ENCODE measurements at places on chromosomes 4 and X.
A peak's percentile ranks its signal among the peaks of the same experiment; 100 is the strongest.

DNA sequence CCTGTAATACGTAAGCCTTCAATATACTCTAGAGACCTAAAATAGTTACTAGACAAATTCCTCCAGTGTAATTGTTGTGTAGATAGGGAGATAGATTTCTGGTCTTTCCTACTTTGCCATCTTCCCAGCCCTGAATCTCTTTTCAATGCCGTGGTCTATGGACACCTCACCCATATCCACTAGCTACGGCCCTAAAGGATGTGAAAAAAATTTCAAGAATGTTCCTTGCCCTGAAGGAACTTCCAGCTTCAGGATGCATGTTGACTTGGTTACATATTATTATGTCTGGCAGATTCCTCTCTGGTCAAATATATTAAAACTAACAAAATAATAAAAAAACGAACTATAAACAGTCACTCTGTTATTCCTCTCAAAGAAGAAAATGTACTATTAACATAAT lies 52.4 kb upstream of the TSPAN5 start:
- DNase-seq: no peak

- DNase-seq: no peak
Observed at GRCh38 chrX:110699109-110699508, 96.5 kb downstream of the CHRDL1 start.

- DNase-seq: no peak
Observed at GRCh38 chr4:5738061-5738460, 27.1 kb downstream of the EVC start.

DNA sequence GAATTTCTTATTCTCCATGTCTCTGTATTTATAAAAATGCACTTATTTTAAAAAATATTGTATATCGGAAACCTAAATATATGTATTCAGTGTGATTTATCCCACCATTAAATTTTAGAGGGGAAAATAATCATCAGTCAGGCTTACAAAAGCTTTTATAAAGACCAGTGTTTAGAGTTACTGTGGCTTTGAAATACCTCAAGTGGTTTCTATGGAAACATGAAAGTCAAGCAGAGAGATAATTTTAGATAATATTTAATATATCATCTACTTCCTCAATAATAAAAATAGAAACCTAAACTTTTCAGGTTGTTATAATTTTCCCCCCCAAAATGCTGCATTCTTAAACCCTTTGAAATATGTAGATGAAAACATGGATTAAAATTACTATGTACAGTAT lies 332.9 kb upstream of the PITX2 start:
- no peak for DNase-seq

- no peak for DNase-seq
Observed at GRCh38 chr4:114423582-114423981, 175.0 kb upstream of the UGT8 start.

DNA sequence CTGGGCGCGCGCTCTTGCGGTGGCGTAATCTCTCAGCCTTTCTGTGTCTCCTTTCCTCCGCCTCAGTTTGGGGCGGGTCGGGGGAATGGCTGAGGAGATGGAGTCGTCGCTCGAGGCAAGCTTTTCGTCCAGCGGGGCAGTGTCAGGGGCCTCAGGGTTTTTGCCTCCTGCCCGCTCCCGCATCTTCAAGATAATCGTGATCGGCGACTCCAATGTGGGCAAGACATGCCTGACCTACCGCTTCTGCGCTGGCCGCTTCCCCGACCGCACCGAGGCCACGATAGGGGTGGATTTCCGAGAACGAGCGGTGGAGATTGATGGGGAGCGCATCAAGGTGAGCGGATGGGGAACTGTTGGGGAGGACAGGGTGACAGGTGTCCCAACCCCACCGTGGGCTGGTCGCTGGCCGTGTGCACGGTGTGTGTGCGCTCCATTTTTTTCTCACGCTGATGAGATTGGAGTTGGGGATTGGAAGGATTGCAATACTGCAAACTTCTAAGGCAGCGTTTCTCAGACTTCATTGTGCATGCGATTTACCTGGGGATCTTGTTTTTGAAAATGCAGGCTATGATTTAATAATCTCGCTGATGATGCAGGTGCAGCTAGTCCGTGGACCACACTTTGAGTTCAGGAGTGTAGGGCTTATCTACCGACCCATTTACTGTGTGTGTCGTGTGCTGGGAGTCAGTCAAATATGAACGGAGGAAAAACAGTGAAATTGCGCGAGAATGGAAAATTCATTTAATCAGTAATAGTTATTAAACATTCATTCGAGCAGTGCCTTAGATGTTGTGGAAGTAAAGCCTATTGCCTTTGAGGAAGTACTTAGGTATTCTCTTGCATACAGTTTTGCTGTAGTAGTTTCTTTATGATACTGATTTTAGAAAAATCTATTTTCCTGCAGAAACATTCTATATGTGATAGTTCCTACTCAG lies at the start of gene RAB33B:
RAB33B (plus strand) TSS at position 11 of the 935 bp plus-strand sequence; CDS start at position 86, 75 bp downstream.
- DNase-seq: no peak

DNA sequence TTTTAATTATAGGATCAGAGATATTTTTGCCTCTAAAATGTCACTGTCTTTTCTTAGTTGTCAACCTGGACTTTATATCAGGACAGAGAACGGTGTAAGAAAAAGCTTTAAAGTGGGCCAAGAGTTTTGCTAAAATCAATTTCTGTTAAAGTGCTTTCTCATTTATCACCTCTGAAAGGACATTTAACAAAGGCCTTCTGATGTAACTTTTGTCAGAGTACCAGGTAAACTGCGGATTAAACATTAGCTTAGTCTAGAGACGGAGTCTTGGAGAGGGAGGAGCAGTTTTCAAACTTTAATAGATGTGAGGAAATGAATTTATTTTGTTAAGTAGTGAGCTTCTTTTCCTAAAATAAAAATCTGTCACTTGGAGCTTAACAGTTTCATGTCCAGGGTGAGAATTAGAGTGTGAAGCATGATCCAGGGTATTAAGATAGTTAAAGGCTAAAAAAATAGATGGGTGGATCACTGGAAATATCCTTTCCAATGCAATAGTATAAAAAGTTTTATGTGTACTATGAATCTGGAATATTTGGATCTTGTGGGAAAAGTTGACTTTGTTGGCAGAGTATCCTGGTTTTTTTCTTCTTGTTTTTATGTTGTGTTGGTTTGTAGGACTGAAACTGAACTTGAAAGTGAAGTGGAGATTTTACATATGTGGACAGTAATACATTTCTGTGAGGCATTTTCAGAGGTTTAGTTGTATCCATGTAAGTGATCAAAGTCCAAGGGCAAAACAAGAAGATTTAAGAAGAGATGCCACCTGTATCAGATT lies 33.6 kb upstream of the BMPR1B start:
- no peak for DNase-seq

- DNase-seq: no peak
Observed at GRCh38 chr4:81905971-81906370, 434.3 kb upstream of the RASGEF1B start.

DNA sequence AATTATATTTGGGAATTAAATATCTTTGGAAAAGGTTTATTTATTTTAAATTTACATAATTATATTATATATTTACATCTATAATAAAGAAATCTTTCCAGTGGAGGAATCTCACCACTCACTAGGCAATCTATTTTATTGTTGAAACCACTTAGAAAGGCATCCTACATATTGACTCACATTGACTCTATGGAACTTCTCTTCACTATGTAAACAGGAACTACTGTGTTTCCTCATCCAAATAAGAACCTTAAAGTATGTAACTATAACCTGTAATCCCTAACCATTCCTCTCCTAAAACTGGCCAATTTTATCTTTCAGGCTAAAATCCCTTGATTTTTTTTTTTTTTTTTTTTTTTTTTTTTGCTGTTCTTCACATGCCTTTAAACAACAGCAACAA lies 268.7 kb downstream of the MAPK10 start:
- no peak for DNase-seq

GRCh38 chr4:138588501-138588900 lies 346.4 kb upstream of the SLC7A11 start:
- DNase-seq: no peak

GRCh38 chr4:123510221-123510620 lies 113.6 kb downstream of the SPRY1 start:
- DNase-seq: no peak

DNA sequence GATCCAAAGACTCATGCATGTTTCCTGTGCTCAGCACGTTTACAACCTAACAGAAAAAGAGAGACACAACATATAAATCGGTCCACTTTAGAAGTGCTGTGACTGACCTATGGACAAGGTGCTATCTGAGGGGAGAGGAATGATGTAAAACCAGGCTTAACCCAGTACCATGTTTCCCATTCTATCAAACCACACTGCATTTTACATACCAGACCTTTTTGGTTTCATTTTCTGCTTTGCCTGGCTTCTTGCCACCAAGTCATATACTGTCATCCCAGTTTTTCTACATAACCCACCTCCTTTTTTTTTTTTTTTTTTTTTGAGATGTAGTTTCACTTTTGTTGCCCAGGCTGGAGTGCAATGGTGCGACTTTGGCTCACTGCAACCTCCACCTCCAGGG lies 82.2 kb downstream of the KLF8 start:
- DNase-seq: no peak

DNA sequence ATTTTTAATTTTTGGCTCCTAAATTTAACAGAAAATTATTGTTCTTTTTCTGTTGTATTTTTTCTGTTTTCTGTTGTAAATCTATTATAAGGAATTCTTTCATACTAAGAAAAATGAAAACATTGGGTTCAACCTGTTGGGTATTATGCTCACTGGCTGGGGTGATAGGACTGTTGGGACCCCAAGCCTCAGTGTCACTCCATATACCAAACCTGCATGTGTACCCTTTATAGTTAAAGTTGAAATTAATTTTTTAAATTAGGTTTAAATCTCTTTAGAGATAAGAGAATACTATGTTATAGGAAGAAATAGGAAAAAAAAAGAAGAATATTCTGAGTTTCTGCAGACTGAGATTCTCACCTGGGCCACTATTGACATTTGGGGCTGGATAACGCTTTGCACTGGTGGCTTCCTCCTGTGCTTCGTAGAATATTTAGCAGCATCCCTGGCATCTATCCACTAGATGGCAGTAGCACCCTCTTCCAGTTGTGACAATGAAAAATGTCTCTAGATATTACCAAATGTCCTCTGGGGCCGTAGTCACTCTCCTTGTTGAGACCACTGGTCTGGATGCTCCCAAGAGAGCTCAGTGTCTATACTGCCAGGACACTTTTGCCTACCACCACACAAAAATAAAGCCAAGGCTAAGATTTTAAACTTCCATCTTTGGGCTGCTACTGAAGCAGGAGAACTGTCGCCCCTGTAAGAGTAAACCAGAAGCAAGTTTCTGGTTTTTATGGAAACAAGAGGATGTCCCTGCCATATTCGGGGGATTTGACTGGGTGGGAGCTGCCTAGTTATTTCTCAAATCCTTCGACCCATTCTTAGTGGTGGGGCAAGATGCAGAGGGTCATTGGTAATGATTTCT lies 22.4 kb upstream of the CLTRN start:
- peak; percentile 21 for DNase-seq

DNA sequence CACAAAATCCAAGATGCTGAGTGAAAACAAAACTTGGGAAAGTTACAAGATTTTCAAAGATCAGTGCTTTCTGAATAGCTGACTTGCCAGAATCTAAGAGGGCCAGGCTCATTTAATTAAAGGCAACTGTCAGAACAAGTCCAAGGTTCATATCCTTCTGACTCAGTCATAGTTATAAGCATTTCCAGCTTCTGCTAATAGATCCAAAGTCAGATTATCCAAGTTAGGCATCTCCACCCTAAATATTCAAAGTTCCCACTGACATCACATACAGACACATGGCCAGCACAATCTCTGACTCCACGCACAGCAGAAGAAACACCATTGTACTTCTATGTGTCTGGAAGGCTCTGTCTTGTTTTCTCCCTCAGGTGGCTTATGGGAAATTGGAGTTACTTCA lies 41.8 kb downstream of the GASK1B start:
- no peak for DNase-seq

GRCh38 chr4:123093236-123093635 lies 170.8 kb upstream of the NUDT6 start:
- no peak for DNase-seq

GRCh38 chr4:3397128-3397527 lies 44.6 kb upstream of the HGFAC start:
- DNase-seq: no peak

DNA sequence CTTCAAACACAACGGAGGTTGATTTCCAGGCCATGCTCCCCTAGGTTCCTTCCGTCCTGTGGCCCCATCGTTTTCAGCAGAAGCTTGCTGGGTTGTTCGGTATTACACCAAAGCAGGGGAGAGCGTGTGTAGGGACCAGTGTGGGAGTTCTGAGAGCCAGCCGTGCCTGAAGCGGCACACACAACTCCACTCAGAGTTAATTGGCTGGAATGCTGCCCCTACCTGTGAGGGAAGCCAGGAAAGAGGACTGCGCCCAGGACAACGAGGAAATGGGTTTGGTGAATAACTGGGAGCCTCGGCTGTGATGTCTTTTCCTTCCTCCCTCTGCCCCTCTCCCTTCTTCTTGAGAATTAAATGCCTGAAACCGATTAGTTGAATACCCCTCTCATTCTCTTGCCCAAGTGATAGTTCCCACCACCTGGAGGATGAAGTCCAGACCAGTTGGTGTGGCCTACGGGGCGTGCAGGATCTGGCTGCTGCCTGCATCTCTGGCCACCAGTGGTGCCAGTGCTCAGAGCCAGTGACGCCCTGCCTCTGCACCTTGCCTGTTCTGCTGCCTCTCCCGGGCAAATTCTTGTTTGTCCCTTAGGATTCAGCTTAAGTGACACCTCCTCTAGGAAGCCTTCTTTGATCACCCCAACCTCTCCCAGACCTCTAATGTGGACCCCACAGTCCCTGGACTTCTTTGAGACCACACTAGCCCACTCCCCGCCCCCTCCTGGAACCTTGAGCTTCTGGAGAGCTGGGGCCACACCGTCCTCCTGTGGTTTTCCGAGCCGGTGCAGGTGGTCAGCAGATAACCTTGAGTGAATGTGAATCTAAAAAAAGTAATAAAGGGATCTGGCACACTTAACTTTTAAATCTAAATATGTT lies 33.6 kb downstream of the TBC1D14 start:
- DNase-seq: no peak

- no peak for DNase-seq
Observed at GRCh38 chrX:15349046-15349445, 13.7 kb upstream of the PIGA start.

DNA sequence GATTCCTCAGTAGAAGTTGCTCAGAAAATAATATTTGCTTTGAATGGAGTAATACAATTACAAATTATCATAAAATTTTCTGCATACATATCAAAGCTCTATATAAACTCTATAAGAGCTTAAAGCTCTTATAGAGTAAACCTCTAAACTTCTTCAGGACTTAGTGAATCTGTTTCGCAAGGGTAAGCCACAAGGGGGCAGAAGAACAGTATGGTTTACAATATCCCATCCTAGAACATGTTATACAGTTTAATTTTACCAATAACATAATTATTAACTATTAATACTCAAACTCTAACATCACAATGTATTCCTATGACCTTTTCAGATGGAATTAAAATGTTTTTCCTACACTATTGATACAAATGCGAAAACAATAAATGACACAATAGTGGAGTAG lies 33.8 kb upstream of the SPANXN1 start:
- DNase-seq: no peak

GRCh38 chrX:147741776-147742175 lies 169.9 kb upstream of the FMR1 start:
- DNase-seq: no peak

DNA sequence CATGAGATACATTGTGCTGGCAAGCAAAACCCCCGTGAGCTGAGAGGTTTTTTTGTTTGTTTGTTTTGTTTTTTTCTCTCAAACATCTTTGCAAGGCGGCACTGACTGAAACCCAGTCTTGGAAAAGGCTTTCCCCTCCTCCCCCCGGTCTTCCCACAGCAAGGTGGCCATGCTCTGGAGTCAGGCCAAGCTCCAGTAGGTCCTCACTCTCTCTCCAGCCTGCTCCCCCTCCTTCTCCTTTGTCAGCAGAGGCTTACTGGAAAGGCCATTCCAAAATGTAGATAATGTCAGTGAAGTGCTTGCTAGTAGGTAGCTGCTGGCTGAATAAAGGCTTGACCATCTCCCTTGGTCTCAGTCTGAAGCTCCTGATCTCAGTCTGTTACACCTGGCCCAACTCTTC lies 32.6 kb downstream of the FRMPD3 start:
- no peak for DNase-seq
